ENCODE measurements at places on chromosomes 4 and X.

DNA sequence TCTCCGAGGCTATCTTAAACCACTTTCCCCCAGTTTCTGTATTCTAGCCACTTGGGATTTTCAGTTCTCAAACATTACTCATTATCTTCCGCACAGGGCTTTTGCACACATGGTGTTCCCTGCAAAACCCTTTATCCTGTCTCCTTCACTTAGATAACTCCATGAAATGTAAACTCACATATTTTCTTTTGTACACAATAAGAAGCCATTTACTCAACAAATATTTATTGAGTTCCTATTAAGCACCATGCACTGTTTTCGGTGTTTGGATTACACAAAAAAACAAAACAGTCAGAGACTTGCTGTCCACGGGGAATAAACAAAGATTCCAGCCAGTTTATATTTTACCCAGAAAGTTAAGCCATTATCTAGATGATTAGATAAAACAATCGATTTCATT is 42.5 kb upstream of the UNC5C start:
- no peak for DNase-seq

- DNase-seq = no peak
Measured at GRCh38 chr4:80610199-80610598, 274.7 kb downstream of the CFAP299 start.

- no peak for DNase-seq
Measured at GRCh38 chr4:163523791-163524365, 29.4 kb downstream of the TMA16 start.

DNA sequence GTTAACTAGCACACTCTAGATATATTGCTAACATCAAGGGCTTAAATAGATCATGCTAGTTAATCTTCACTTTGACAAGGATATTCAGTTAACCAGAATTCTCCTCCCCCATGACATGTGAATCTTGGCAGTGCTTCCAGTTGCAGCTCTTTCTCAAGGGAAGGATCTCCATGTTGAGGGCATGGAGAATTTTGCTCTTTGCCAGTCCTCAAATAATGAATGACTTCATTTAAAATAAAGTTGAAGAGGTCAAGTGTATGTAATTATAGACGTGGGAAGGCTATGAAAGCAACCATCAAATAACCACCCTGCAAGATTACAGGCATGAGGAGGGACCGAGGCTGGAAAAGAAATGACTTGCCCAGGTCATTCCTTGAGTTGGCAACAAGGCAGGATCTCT is 87.3 kb upstream of the CPEB2 start:
- no peak for DNase-seq

GRCh38 chr4:47641755-47642154 is 156.7 kb downstream of the ATP10D start:
- no peak for DNase-seq

- DNase-seq = no peak
Measured at GRCh38 chr4:118754890-118755289, 69.7 kb downstream of the METTL14 start.

DNA sequence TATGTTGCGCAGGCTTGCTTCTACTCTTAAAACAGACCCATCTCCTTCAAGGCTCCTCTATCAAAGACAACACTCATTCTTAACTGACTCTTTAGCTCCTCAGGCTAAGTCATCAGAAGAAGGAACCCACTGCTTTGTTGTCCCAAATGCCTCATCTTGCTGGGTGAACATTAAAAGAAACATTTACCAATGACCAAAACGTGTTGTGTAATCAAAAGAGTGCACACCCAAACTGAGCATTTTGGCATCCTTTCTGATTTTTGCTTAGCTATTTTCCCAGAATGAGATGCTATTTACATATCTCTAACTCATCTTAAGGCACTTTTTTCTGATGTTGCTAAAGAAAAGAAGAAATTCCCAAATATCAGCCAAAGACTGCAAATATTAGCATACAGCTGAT is 131.7 kb upstream of the VCX3A start:
- no peak for DNase-seq

GRCh38 chrX:81294101-81294500 is 92.2 kb downstream of the SH3BGRL start:
- no peak for DNase-seq

- no peak for DNase-seq
Measured at GRCh38 chr4:185839194-185839712, 27.3 kb upstream of the SORBS2 start.

DNA sequence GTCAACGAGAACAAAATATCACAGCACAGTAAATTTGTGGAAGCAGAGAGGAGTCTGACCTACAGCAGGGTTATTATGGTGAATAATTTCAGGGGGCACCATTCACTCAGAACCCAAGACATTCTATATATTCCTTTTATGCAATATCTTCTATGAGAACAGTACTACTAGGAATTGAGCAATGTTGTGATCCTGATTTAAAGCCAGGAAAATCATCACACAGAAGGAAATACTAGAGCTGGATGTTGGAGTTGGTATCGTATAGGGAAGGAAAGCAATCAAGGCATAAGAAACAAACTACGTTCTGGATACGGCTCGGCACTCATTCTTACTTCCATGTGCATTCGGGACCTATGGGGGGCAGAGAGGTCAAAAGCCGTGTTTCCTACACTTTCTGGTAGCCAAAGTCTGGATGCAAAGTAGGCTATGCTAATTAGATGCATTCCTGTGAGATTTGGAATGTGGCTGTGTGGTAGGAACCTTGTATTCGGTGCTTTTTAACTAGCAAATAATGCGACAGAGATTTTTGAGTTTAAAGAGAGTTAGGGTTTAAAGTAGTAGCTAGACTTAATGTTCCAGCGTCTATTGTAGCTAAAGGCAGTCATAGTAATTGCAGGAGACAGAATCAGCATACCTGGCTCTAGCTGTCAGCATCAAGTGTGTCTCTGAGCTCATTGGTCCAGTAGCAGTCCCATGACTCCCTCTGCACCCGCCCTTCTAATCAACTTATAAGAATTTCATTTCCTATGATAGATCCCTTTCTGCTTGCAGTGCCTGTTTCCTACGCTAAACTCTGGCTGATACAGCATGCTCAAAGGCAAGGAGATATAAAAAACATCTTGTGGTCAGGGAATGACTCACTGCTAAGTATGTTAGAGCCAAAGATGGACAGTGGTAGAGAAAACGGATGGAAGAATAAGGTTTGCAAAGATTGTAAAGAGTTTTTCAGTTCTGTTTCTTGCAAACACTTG is 43.3 kb upstream of the PDGFC start:
- DNase-seq = no peak

Measured in activated CD4-positive, alpha-beta T cell treated with anti-CD3 and anti-CD28 coated beads for 24 hours (primary cell).